ENCODE measurements at places on chromosomes 4 and X. TPM values are rescaled to one million over a fixed set of nuclear protein-coding genes. Genes with fewer than 3 reads are reported as not detected.

RHOXF1 gene
- total RNA-seq = not detected

MAP7D2 gene
- total RNA-seq = 0.39 TPM

XG gene
- total RNA-seq = 25.3 TPM

IBSP gene
- not detected for total RNA-seq

TSPAN5 gene
- 3.1 TPM for total RNA-seq

SPANXC gene
- total RNA-seq = not detected

EGF gene
- total RNA-seq = 2.0 TPM

UGT8 gene
- total RNA-seq = under 0.01 TPM

NRK gene
- 6.1 TPM for total RNA-seq

SYTL5 gene
- 0.39 TPM for total RNA-seq

ZNF718 gene
- total RNA-seq = 6.7 TPM

SPP1 gene
- total RNA-seq = not detected

SPANXD gene
- not detected for total RNA-seq

GAGE12H gene
- not detected for total RNA-seq

ZFP92 gene
- total RNA-seq = not detected

SEC24B gene
- total RNA-seq = 18.5 TPM

CTAG2 gene
- 0.39 TPM for total RNA-seq

CT83 gene
- not detected for total RNA-seq

APELA gene
- not detected for total RNA-seq

MSN gene
- 62.0 TPM for total RNA-seq

Measured in placental epithelial cell (primary cell).